ENCODE measurements at places on chromosomes 11 and 22.

- no peak for DNase-seq
These were observed 566.2 kb downstream of the TMEM135 start for GRCh38 chr11:87603887-87604286.

DNA sequence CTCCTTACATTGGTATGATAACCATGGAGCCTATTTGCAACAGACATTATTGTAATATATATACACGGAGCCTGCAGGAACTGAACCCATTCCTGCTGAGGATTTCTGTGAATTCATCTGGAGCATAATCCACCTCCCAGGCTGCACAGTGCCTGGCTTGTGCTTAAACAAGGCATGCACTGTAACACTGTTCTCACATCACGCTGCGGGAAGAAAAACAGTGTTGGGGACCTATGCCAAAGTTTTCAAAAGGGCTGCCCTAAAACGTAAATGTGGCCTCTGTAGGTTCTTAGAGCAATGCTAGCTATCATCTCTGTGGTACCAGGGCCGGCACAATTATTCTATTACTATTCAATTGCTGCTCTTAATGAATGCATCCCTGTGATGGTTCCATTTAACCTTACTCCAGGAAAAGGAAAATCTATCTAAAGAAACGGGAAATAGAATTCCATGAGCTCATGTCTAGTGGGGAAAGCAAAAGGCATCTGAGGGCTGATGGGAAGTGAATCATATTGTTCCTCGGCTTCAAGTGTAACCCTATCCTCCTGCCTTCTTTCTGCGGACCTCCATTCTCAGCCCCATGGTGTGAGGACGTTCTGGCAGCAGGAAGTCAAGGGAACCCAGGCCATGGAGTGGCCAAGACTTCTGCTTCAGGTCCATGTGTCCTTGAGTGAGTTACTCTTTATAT, 525.5 kb downstream of the SOX6 start:
- no peak for DNase-seq

DNA sequence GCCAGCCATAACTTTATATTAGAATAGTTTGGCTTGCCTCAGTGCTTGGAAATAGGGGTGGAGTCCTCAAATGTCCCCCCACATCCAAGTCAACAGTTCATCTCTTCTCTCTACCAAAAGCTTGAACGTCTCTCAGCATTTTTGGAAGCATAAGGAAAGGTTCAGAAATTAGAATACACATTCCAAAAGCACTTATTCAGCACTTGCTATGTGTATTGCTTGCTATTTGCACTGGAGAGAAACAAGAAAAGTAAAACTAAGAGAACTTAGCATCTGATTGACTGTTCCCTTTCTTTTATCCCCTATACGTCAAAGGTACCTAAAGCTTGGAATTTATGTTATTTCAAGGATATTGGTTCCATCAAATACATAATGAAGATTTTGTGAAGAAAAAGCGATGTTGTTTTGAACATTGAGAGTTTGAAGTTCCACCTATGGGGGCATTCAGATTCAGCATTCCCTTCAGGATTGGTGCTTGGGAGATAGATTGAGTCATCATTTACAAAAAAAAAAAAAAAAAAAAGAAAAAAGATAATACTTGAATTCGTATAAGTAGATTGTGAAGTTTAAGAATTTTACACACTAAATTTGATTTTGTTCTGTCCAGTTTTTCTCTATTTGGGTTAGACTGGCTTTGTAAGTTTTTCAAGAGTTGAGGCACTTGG, 1.3 kb downstream of the TBRG1 start:
- DNase-seq: no peak

DNA sequence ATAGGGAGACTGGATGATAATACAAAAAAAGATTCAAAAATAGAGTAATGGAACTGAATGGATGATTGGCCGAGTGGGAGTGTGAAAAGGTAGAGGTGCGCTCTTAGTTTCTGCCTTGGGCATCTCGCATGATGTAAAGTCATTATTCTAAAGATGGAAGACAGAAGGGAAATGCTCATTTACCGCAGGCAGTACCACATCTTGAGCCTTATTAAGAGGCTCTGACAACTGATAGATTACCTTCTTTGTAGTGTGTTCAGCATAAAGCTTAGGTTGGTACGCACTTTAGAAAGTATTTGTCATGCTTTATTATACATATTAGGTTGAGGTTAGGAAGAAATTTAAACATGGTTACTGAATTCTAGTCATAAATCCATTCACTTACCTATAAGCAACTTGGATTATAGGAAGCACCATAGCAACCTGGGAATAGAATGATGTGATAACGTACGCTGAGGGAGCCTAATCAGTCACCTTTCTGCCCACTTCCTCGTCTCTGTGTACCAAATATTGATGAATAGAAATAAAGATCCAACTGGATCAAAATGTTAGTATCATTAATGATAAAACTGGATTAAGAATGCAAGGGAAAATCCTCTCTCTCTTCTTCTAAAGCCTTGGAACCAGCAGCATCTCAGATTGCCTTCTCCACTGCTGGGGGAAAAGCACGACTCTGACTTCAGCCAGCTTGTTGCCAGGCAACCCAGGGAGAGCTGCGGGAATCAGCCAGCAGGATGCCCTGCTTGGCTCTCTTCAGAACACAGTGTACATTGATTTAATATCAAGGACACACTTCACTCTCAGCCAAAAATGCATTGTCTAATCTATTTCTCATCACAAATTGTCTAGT, 29.0 kb upstream of the VWA5A start:
- no peak for DNase-seq

DNA sequence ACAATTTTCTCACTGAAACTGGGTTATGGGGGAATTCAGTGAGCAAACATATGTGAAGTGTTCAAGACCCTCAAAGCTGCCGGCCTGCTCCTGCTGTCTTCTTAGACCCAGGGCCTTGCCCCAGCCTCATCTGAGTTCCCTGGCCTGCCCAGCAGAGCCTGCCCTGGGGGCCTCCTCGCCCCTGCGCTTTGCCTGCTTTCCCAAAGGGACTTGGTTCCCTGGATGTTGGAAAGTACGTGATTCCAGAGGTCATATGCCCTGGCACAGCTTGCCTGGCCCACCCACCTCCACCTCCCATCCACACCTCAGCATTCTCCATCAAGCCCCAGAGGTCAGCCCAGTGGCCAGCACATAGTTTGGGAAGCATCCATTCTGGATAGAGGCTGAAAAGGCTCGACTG, 13.7 kb upstream of the POU2F3 start:
- no peak for DNase-seq

- DNase-seq: no peak
These were observed 86.4 kb upstream of the SEZ6L start for GRCh38 chr22:26082866-26083265.

GRCh38 chr22:44754998-44755397, 2.6 kb downstream of the ARHGAP8 start:
- no peak for DNase-seq

DNA sequence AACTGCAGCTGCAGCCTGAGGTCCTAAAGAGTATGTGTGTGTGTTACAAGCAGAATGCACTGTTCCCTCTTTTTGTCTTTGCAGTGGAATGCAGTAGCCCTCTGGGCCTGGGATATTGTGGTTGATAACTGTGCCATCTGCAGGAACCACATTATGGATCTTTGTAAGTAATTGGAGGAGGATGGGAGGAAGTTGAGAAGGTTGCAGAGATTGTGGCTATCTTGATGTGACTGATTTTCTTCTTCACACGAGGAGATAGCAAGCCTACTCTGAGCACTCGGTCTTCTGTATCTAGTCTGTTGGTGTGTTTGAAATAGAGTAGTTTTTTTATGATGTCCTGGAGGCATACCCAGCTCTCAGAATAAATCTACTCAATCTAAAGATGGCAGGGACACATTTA, 2.3 kb downstream of the RBX1 start:
- no peak for DNase-seq

GRCh38 chr11:57438345-57439285, 11.7 kb upstream of the SLC43A3 start:
- no peak for DNase-seq

- DNase-seq: no peak
These were observed 545.0 kb downstream of the ETS1 start for GRCh38 chr11:128042290-128042751.

DNA sequence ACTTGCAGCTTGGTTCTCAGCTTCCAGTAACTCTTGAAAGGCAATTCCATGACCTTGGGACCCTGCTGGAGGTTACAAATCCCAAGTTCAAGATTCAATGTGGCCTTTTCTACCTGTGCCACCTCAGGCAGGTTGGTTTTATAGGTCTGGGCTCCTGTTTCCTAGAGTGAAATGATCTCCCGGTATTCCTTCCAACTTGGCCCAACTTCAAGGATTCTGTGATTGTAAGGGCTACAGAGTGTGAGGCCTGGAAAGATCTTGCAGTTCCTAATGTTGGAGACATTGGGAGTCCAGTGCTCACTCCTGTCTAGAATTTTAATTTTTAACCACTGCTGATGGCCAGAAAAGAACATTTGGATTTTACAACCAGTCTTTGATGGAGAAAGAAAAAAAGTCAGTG, 91.6 kb downstream of the LDLRAD3 start:
- no peak for DNase-seq

- DNase-seq: no peak
These were observed 12.5 kb upstream of the MICALL1 start for GRCh38 chr22:37893583-37893983.

GRCh38 chr11:87307101-87307500, 269.4 kb downstream of the TMEM135 start:
- DNase-seq: no peak

- DNase-seq: no peak
These were observed 107.5 kb upstream of the SESN3 start for GRCh38 chr11:95338430-95338991.

DNA sequence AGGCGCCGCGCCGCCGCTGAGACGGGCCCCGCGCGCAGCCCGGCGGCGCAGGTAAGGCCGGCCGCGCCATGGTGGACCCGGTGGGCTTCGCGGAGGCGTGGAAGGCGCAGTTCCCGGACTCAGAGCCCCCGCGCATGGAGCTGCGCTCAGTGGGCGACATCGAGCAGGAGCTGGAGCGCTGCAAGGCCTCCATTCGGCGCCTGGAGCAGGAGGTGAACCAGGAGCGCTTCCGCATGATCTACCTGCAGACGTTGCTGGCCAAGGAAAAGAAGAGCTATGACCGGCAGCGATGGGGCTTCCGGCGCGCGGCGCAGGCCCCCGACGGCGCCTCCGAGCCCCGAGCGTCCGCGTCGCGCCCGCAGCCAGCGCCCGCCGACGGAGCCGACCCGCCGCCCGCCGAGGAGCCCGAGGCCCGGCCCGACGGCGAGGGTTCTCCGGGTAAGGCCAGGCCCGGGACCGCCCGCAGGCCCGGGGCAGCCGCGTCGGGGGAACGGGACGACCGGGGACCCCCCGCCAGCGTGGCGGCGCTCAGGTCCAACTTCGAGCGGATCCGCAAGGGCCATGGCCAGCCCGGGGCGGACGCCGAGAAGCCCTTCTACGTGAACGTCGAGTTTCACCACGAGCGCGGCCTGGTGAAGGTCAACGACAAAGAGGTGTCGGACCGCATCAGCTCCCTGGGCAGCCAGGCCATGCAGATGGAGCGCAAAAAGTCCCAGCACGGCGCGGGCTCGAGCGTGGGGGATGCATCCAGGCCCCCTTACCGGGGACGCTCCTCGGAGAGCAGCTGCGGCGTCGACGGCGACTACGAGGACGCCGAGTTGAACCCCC, 798 bp downstream of the BCR start:
- DNase-seq: peak; percentile 33

- no peak for DNase-seq
These were observed 21.0 kb upstream of the UVRAG start for GRCh38 chr11:75793966-75794365.

DNA sequence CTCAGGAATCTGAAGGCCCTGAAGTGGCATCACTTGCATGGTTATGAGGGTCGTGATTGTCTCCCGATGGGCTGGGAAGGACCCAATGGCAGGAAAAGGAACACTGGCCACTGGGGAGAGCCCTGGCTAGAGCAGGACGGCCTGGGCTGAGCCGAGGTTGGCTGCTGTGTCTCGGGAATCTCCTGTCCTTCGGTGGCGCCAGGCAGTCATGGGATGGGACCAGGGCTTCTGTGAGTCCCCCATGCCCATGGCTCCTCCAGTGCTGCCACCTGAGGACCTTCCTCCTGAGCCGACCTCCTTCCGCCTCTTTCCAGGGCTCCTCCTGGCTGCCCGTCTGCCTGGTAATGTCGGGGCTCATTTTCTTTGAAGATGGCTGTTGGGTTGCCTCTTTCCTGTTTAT, 1394.0 kb downstream of the BRD1 start:
- no peak for DNase-seq

DNA sequence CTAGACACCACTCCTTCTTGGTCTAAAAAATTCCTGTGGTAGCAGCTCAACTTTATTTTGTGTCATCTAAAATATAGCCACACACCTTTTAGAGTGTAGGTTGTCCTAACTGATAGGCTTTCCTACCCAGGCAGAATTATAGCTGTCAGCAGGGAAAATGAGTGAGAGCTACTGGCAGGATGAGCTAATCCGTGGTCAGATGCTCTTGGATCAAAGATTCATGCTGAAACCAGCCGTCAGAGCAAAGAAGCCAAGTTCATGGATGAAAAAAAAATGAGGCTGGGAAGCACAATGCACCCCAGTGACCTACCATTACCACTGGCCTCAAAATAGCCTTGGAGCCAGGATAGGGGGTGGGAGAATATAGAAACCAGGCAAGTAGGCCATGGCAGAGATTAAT, 113.1 kb upstream of the BLID start:
- DNase-seq: no peak

GRCh38 chr22:27419473-27419872, 382.1 kb downstream of the MN1 start:
- DNase-seq: no peak

- no peak for DNase-seq
These were observed 5.8 kb downstream of the TTC38 start for GRCh38 chr22:46273432-46274148.

DNA sequence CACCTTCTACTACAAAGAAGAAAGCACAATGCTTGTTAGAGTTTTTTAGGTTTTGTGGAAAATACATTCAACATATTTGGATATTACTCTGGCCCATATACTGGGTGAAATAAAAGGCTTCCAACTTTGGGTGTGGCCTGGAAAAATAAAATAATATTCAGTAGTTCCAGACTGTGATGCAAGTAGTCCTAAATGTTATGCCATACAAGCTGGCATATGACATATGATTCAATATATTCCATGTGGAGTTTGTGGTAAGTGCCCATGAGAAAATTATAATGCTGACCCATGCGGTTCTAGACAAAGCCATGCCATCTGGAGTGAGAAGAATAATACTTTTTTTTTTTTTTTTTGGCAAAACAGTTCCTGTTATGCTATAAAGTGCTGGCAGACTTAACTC, 683.3 kb downstream of the LUZP2 start:
- no peak for DNase-seq

DNA sequence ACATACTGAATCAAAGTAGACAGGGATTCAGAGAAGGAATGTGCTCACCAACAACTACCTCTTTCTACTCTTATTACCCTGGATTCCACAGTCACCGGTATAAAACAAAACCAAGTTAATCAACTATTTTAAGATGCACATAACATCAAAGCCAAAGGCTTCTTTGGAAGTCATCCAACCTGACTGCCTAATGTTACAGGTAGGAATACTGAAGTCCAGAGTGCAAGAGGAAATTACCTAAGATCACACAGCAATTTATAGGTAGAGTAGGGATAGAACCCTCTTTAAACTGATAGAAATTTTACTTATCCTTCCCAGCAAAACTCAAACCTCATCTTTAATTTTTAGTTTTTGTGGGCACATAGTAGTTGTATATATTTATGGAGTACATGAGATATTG, 76.3 kb downstream of the PAK1 start:
- no peak for DNase-seq

GRCh38 chr11:73164803-73165540, 22.9 kb upstream of the FCHSD2 start:
- no peak for DNase-seq

- DNase-seq: no peak
These were observed 123.5 kb upstream of the LMO1 start for GRCh38 chr11:8387141-8387540.
